Right forelimb (tissue), 1 donor: ENCODE measurements at places on chromosomes 13 and 19.

DNA sequence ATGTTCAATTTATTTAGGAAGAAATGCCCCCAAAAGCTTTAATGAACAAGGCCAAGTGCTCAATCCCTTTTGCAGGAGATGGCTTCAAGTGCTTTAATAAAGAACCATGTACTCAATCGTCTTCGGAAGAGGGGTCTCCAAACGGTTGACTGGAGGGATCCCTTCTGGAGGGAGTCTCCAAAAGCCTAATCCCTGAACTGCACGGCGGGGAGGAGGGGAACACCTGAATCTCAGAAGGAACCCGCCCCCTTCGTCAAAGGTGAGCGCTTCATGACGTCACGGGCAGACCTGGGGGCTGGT lies 505 bp downstream of the PAF1 start:
- DNase-seq, result no peak

DNA sequence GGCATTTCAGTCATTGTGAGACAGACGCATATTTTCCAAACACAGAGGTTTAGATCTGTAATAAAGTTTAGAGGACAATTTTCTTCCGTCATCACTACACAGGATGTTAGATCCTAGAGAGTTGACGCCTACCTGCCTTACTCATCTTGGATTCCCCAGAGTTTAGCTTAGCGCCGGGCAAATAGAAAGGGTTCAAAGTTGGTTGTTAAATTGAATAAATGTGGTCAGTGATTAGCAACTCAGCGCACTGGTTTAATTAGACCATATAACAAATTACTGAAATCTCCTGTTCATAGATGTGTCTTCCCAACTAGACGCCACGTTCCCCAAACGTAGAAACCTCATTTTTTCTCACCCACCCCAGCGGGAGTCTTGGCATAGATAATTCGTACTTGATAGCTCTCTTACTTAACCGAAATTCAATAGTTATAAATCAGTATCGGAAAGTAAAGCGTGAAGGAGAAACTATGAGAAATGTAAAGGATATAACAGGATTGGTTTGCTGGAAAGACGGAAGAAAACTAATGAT lies 726 bp upstream of the UFM1 start:
- peak; percentile 37 for DNase-seq

DNA sequence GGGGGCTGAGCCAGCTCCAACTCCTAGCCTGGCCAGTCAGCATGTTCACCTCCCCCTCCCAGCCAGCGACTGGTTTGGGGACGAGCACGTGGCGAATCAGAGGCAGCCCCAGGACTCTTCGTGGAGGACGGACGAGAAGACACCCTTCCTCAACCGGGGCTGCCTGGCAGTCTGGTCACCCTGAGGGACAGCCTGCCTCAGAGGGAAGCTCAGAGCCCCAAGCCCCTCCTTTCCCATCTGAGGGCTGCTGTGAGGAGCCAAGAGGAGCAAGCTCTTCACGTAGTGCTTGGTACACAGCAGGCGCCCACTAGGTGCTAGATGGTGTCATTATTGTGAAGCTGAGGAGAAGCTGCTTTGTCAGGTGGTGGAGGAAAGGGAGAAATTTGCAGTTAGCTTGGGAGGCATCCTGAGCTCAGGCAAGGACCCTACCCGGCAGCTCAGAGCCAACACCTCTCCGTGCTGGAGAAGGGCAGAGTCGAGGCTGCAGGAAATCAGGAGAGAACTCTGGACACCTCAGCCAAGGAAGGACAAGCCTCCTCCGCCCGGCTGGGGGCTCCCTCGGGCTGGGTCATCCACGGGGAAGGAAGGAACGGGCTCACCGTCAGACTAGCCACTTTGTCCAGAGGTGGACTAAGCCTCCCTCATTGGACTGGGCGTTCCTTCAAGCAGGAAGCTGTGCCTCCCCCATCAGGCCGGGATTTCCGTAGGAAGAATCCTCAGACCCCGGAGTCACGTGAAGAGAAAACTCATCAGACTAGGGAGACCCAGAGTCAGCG lies 14.9 kb upstream of the C2CD4C start:
- no peak for DNase-seq

DNA sequence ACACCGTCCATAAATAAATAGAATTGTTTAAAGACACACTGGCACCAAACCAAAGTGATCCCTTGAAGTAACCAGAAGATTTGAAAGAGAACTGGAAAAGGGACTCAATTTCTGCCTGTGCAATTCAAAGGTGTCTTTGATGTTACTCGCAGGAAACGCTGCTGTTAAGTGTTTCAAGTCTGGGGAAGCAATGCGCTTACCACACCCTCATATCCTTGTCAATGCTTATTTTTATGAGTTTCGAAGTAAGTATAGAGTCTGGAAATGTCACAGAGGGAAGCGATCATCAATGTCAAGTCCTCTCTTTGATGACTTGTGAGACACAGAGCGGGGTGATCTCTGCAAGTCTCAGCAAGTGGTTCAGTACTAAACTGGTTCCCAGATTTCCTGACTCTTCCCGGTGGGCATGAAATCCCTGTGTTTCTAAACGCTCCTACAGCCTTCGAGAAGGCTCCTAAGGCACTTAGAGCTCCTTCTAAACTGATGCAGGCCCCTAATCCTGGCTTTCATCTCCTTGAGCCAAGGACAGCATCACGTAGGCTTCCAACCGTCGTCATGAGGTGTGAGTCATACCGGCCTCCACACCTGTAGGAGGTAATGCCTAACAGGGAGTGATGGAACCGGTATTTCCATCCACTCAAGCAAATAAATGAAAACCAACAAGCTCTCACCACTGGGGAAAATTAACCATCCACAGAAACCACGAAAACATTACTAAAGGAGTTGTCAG lies 22.8 kb downstream of the SYDE1 start:
- DNase-seq, result no peak

DNA sequence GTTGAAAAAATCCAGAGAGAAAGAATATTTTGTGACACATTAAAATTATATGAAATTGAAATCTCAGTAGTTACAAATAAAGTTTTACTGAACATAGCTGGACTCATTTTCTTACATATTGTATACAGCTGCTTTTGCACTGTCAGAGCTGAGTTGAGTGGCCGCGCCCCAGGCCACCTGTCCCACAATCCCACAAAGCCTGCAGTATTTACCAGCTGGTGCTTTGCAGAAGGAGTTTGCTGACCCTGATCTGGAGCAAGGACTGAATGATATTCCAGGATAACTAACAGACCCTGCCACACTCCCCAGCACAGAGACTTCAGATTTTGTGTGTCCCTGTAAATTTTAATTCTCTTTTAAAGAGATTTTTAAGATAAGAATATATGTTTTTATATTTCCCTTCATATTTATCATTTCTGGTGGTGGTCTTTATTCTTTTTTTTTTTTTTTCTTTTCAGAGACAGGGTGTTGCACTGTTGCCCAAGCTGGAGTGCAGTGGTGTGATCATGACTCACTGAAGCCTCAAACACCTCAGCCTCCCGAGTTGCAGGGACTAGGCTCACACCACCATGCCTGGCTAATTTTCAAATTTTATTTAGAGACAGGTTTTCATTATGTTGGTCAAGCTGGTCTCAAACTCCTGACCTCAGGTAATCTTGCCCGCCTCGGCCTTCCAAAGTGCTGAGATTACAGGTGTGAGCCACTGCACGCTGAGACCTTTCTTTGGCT lies 48.5 kb downstream of the TDRD12 start:
- no peak for DNase-seq

DNA sequence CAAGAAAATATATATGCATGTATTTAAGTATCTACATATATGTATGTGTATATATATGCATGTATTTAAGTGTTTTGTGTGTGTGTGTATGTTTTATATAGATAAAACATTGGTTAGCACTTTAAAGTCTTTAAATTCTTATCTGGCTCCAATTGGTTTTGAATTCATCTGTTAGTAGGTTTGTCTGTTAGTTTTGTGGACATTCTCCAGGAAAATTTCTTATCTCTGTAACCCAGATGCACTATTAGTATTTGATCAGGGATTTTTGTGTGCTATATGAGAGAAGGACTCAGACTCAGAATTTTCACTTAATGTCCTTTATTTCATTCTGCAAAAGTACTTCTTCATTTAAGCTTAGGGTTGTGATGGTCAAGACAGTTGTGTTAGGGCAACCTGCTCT lies 103.1 kb downstream of the ITGBL1 start:
- no peak for DNase-seq

- no peak for DNase-seq
Observed at GRCh38 chr13:84380866-84381265, 498.6 kb upstream of the SLITRK1 start.

GRCh38 chr19:42547929-42548328 lies 19.6 kb upstream of the CEACAM1 start:
- DNase-seq, result no peak

- no peak for DNase-seq
Observed at GRCh38 chr13:65868099-65868498, 1362.0 kb downstream of the PCDH9 start.

GRCh38 chr13:112602189-112602588 lies 14.2 kb upstream of the TUBGCP3 start:
- DNase-seq, result no peak

- no peak for DNase-seq
Observed at GRCh38 chr19:48635966-48636858, 967 bp downstream of the DBP start.

DNA sequence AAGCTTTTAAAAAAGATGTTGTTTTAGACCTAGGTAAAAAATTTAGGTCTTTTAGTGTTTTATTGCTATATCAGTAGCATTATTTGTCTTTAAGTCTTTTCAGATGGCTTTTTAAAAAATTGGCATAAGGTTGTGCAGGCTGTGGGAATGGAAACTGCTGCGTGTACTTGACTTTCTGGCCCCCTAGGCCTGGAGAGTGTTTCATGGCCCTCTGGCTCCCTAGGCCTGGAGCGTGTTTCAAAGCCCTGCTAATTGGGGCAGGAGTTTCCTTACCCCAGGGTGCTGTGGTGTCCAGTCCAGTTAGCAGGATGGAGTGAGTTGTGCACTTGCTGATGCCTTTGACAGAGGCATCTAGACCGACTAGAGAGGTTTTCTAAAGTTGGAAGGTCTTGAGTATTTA lies 23.8 kb downstream of the PRAM1 start:
- DNase-seq, result no peak

DNA sequence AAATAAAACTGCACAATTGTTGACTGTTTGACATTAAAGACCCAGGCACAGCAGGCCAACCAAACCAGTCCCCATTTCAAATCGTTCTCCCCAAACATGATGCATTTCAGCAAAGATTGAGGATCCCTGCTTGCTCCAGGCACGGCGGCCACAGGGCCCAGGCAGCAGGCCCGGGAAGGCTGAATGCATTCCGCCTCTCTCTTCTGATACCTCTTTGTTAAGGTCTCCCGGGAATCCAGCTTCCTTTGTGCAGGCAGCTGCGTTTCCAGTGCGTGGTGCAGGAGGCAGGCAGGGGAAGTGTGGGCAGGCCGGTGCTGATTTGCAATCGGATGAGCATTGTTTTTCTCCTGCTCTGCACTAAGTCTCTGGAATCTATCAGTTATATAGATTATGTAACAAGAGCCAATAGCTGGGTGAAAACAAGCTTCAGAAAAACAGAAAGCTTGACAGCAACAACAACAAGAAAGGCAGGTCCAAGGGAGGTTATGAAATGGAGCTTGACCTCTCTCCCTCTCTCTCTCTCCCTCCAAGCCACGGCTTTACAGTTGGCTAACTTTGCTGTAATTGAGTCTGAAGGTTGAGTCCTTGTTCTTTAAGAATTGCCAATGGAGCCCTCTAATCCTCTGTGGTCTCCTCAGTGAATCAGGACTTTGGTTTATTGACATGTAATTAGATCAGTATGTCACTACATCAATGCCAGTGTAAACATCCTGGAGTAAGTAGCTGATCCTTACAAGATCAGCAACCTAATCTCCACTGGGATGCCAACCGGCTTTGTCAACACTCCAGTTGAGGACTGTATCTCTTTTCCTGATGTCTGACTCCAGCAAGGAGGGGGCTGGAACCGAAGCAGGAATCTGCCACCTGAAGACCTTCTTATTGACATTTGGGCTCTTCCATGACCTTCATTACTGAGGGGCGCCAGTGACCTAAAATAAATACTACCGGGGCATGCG lies 338.0 kb downstream of the TEX29 start:
- DNase-seq, result no peak

DNA sequence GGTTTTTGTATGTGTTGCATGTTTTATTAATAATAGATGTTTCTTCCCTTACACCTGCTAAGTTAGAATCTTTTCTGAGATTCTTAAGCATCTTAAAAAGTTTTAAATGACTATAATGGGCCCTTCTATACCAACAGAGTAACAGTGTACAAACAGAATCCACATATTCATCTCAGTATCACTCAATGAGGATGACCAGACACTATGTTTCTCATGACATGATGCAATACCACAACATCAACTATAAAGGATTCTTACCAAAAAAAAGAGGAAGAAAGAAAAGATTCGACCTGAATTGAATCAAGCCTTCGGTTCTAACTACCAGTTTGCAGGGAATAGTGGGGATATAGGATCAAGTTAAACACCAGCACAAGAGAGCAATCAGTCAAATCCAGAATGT lies 56.5 kb downstream of the INTS6 start:
- no peak for DNase-seq
